Stimulated activated CD4-positive, alpha-beta T cell treated with anti-CD3 and anti-CD28 coated beads, TNF-alpha, amount 100 ng/mL, for 1 hour (primary cell): ENCODE measurements at places on chromosomes 12 and 14.

GRCh38 chr14:89344920-89345254 is 72.1 kb downstream of the FOXN3 start:
- DNase-seq, result no peak

DNA sequence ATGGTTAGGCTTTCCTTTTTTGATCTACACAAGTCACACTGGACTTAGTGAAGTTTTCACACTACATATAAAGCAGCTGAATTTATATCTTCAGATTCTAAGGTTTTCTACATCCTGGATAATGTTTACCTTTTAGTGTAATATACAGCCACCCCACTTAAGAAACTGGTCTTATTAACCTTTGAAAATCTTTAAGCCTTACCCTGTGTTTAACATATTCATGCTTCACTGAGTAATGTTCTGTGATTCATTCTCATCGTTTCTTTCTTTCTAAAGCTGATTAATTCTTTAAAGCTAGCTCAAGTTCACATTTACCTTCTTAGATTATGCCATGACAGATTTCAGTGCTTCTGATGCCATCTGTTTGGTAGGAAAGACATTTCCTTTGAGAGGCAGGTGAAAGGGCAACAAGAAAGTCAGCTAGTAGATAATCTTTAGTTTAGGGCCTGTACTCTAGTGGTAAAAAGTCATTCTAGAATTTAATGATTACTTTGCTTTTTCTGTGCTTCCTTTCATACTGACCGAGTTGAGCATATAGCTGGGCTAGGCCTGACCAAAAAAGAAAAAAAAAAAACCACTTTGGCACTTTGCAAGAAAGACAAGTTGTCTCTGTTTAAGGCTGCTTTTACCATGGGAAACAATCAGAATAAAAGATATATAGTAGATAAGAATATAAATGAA is 690.9 kb upstream of the FBXO33 start:
- DNase-seq, result no peak

DNA sequence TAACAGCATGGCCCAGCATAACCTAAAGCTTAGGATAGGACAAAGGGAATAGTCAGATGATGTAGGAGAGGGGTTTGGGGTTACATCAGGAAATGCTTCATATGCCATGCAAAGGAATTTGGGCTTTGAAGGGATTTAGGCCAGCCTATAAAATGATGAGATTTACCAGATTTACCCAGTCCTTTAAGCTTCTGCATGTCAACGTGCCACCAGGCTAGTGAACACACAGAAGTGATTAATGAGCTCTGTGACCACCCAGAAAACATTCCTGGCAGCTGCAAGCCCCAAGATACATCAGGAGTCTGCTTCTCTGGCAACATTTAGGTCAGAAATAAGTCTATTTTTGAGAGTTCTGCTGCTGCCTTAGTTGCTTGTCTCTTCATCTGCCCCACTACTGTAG is 118.3 kb downstream of the LRIG3 start:
- no peak for DNase-seq

GRCh38 chr12:93712200-93712599 is 35.0 kb downstream of the CRADD start:
- DNase-seq, result no peak

- DNase-seq, result no peak
Measured at GRCh38 chr14:45267071-45267470, 14.1 kb upstream of the MIS18BP1 start.

- no peak for DNase-seq
Measured at GRCh38 chr14:103576371-103577024, 13.7 kb downstream of the COA8 start.

GRCh38 chr12:64221651-64222008 is 466 bp downstream of the KICS2 start:
- no peak for DNase-seq

DNA sequence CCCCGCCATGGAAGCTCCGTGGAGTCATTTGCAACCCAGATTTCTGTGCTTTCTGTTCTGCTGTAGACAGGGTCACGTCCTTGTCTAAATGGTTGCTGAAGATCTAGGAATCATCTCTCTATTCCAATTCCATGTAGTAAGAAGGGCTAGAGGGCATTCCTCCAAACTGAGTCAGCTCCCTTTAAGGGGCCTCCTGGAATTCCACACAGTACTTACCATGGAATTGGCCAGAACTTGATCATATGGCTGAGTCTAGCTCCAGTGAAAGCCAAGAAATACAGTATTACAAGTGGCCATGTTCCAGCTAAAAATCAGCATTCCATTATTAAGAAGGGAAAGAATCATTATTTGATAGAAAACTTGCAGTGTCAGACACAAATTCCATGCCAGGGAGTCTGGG is 171.9 kb downstream of the PRKCH start:
- no peak for DNase-seq

DNA sequence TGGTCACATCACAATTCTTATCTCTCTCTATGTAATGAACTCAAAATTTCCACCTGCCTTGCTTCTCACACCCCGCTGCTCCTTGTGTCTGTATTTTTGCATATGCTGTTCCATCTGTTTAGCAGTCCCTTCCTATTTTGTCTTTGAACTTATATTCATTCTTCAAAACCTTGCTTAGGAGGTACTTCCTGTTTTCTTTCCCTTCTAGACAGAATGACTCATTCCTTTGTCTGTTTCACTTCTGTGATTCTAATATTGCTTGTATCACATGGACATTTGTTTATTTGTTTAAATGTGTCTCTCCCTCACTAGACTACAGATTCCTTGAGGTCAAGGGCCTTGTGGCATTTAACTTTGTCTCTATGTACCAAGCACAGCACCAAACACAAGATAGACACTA is 424.2 kb downstream of the ETNK1 start:
- DNase-seq, result no peak

- no peak for DNase-seq
Measured at GRCh38 chr12:84986586-84986985, 49.5 kb downstream of the TSPAN19 start.

DNA sequence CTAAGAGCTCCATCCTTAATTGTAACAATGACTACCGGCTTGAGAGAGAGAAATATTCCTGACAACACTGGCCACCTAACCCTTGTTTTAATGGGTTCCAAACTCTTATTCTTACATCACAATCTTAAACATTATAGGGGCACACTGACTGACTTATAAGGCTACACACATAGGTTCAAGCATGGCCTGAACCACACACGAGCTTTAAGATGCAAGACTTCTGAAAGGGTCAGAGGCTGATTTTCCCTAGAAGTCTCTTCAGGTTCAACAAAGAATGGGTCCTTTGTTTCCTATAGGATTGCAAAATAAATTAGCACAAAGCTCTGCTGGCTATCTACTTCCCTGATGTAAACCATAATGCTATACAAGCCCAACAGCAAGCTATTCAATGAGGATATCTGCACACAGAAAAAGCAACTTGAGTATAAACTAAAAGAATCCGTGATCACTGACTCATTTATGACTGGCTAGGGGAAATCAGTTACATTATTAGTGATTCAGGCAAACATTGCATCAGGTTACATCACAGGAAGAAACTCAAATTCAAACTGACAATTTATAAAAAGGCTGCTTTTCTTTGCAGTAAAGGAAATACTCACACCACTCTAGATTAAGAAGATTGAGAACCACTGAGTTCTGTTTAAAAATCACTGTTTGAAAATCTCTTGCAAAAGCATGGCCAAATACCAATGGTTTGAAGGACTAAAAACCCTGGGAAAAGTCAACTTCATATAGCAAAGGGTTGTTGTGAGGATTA is 8.5 kb downstream of the BTG1 start:
- no peak for DNase-seq

DNA sequence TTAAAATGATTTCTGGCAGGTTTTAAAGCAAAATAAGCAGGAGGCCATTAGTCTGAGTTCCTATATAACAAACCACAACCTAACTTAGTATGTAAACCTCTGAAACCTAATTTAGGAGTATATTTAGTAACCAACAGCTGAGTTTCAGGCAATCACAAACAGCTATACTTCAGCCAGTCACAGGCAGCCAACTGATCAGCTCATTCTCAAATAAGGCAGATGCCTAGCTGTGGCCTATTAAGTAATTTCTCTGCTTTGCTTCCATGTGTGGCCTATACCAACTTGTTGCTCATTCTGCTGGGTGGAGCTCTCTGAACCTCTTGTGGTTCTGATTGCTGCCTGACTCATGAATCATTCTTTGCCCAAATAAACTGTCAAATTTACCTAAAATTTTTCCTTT is 408.9 kb upstream of the FBXO33 start:
- DNase-seq, result no peak

GRCh38 chr14:53331247-53331646 is 178.1 kb upstream of the DDHD1 start:
- DNase-seq, result no peak

DNA sequence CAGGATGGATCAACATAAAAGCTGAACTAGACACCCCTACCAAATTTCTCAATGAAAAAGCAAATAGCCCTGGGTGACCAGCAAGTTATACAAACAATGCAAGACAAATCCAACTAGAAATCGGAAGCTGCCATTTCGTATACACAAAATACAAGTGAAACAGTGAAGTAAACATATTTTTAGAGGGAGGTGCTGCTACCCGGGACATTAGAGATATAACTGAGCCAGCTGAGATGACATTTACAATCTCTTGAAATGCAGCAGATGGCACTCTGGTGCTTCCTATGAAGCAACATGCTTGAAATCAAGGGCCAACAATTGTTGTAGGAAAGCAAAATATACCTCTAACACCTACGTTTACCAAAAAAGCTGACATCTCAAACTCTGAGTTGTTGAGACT is 25.5 kb downstream of the BDKRB1 start:
- DNase-seq, result no peak

DNA sequence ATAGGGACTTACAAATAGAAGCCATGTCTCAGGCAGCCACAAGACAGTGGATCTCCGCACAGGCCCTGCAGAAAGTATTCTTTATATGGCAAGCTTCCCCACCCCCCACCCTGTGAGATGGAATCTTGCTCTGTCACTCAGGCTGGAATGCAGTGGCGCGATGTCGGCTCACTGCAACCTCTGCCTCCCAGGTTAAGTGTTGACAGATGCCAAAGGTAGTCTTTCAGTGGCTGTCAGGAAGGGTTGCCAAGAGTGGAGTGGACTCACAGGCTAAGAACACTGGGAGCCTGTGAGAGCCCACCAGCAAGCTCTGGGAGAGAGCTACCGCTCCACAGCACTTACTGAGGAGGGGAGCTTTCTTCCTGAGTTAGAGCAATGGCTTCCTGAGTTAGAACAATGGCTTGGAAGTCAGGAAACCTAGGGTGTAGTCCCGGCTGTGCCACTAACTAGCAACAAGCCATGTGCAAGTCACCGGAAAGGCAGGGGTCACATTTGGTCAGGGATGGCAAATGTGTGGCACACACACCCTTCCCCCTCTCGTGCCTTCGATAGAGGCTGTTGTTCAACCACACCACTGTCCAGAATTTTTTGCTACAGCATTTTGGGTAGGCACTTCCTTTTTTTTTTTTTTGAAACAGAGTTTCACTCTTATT is 2.6 kb downstream of the RNASE1 start:
- no peak for DNase-seq

DNA sequence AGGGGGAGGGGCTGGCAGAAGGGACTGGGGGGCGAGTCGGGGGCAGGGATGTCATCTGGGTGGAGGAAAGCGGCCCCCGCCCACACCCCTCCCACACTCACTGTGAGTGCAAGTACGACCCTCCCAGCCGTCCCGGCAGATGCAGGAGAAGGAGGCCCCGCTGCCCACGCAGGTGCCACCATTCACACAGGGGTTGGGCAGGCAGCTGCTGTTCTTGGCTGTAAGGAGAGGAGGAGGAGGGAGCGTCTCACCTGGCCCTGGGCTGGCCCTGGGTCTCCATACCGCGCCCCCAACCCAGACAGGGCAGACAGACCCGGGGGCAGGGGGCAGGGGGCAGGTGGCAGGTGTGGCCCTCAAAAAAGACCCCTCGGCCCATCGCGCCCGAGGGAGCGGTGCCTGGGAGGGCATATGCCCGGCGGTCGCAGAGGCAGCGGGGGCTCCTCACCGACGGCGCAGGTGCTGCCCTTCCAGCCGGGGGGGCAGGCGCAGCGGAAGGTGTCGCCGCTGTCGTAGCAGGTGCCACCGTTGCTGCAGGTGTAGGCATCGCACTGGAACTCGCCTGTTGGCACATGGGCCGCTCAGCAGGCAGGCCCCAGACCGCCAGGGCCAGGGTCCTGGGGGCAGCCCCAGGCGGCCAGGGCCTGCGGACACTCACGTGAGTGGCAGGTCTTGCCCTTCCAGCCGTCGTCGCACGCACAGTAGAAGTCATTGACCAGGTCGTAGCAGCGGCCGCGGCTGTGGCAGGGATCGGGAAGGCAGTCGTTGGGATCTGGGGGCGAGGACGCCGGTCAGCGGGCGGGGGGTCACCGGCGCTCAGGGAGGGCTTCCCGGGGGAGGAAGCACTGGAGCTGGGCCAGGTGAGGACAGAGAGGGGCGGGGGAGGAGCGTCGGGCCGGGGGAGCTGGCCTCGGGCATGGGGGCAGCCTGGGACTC is 20.6 kb downstream of the JAG2 start:
- no peak for DNase-seq

DNA sequence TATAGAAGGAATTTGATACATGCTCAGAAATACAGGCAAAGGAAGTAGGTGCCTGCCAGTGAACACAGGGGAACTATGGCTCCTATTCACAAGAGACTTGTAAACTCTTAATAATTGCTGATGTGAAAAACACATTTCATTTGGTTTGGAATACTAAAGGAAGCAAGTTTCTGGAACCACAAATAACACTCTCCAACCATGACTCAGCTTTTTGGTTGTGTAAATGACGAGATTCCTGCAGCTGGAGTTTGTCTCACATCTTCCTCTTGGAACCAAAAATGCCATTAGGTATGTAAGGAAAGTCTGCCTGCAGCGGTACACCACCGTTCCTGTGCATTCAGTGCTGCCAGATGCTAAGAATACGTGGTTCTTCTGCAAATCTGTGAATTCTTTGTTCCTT is 4.5 kb upstream of the OR11H6 start:
- DNase-seq, result no peak

GRCh38 chr12:120100630-120101029 is 15.9 kb downstream of the RAB35 start:
- DNase-seq, result no peak

- no peak for DNase-seq
Measured at GRCh38 chr12:68508576-68508975, 102.1 kb upstream of the RAP1B start.
